ENCODE measurements at places on chromosomes 3 and 15.

DNA sequence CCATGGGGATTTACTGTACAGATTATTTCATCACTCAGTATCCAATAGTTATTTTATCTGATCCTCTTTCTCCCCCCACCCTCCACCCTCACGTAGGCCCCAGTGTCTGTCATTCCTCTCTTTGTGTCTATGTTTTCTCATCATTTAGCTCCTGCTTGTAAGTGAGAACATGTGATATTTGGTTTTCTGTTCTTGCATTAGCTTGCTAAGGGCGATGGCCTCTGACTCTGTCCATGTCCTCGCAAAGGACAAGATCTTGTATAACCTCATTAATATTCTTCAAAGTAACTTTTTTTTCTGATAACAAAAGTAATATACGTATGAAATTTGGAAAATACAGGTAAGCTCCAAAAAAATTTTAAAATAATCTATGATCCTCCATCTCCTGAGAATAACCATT, 67.4 kb downstream of the MAP3K13 start:
- DNase-seq: no peak

GRCh38 chr3:53153980-53154379, 7.0 kb upstream of the PRKCD start:
- DNase-seq: no peak

DNA sequence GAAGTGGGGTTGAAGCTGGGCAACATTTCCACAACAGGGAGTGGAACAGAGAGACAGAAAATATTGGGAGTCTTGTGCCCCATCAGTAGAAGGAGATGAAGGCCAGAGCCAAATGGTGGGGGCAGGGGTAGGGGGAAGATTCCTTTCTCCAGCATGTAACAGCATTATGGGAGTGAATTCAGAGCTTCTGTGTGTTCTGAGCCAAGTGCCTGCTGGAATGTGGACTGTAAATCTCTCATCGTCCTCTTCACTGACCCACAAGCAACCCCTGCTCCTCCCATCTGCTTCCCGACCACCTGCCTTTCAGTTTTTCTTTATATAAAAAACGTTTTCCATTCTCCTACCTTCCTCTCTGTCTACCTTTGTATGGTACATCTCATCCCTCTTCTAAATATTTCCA, 344.2 kb upstream of the TPRG1 start:
- DNase-seq: no peak

DNA sequence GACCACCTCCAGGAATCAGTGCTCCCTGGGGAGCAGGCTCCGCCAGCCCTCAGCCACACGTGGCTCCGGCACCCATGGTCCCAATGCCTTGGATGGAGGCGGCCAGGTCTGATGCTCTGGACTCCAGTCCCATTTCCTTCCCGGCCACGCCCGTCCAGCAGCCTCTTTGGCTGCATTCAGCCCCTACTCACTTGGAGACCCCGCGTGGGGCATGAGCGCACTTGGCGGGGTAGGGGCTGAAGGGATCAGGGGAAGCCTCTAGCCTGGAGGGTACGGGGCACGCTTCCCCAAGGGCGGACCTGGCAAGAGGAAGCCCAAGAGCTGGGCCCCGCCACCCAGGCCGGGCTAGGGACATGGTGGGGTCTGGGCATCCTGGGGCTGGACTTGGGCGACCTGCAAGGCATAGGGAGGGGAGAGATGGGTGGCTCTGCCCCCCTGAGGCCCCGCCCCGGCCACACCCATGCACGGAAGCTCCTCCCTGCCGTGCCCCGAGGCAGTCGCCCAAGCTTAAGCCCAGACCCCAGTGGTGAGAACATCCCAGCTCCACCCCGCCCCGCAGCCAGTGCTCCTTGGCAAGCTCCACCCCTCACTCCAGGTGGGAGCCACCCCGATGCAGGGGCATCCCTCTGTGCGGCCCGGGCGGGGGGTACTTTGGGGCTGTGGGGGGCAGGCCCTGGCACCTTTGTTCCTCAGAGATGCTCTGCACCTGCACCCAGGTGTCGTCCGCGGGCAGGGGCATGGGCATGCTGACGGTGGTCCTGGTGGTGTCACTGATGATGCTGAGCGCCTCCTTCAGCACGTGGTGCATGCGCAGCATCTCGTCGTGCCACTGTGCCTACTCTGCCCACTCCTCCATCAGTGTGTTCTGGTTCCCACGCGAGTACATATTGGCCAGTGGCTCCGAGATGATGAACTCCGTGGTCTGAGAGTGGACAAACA, 163.5 kb downstream of the GOLGA6L4 start:
- DNase-seq: peak; percentile 10

DNA sequence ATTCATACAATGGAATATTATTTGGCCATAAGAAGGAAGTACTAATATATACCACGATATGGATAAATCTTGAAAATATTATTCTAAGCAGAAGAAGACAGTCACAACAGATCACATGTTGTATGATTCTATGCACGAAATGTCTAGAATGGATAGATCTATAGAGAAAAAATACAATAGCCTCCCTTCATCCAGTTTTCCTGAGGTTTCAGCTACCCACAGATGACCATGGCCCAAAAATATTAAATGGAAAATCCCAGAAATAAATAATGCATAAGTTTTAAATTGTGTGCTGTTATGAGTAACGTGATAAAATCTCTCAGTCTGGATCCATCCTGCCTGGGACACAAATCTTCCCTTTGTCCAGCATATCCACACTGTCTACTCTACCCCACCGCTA, 162.2 kb upstream of the ST8SIA2 start:
- DNase-seq: no peak

GRCh38 chr3:110026421-110026820, 689.1 kb upstream of the DPPA4 start:
- DNase-seq: no peak

DNA sequence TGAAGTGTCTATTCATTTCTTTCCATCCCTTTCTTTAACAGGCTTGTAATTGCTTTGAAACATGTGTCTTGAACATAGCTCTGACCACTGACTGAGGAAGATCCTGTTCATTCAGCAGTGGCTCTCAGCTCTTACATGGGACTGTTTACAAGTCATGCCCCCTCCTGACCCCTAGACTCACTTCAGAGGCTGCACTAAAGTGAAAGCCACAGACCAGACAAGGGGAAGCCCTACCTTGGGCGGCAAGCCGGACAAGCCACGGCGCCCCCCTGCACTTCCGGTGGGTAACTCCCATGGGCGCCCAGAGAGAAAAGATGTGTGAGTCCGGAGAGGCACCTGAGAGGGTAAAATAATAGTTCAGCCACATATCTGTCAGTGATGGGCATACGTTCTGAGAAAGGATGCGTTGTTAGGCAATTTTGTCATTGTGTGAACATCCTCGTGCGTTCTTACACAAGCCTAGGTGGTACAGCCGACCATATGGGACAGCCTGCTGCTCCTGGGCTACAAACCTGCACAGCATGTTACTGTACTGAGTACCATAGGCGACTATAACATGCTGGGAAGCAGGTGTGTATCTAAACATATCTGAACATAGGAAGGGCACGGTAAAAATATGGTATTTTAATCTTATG, 116.2 kb downstream of the CHSY1 start:
- no peak for DNase-seq

- DNase-seq: no peak
Measured at GRCh38 chr3:72151465-72152238, 366.7 kb upstream of the PROK2 start.

- no peak for DNase-seq
Measured at GRCh38 chr3:56629451-56629850, 53.6 kb downstream of the TASOR start.

DNA sequence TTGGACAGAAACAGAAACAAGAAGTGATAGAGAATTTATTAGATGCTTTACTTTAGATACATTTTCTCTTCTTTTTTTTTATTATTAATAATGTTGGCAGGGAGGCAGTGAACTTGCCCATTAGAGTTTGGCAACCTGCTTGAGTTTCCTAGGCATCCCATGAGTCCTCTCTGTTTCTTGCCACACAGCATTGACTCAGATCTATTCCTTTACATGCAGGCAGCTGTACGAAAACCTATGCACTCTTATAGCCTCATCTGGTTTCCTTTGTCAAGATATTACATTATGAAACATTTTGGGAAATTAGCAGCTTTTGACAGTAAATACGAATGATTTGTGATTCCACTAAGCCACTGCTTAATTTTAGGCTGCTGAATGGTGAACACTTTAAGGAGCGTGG, 23.3 kb downstream of the IL1RAP start:
- DNase-seq: no peak

- DNase-seq: no peak
Measured at GRCh38 chr3:136958939-136959338, 1.2 kb downstream of the IL20RB start.

- no peak for DNase-seq
Measured at GRCh38 chr3:121545049-121545573, 677 bp downstream of the POLQ start.

DNA sequence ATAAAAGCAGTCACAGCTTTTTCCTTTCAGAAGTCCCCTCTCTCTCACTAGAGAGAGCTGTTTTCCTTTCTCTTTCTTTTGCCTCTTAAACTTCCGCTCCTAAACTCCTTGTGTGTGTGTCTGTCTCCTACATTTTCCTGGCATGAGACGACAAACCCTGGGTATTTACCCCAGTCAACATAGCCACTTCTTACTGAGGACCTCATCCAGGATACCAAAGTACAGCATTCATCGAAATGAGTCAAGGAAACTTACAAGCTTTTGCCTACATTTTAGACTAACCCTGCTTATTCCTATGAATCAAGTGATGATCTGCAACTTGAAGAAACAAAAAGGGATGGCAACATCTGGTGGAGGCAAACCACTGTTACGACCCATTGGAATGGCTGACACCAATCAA, 16.7 kb downstream of the PATL2 start:
- DNase-seq: no peak

GRCh38 chr15:40270246-40270995, 12.4 kb downstream of the ANKRD63 start:
- DNase-seq: no peak

DNA sequence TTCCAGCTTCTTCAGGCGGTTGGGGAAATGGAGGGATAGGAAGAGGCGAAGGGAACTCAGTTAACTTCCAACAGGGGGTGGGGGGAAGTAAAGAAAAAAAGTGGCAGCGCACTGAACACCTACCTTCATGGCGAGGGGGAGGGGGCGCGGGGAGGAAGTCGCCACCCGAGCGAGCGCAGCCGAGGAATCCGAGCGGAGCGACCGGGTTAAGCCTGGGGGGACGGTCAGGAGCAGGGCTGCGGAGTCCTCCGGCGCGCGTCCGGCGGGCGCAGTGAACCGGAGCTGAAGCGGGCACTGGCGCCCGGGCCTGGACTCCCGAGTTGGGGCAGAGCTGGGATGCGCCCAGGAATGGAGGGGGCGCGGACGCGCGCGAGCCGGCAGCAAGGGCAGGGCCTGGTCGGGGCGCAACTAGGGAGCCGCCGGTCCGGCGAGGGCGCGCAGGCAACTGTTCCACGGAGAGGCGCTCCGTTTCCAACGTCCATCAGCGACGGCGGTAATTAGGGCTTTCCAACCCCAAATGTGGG, at the start of gene WNT5A:
TSS of gene WNT5A (minus strand) at position 450 of the 524 bp plus-strand sequence. CDS start at position 129, 321 bp downstream.
- DNase-seq: peak; percentile 39

DNA sequence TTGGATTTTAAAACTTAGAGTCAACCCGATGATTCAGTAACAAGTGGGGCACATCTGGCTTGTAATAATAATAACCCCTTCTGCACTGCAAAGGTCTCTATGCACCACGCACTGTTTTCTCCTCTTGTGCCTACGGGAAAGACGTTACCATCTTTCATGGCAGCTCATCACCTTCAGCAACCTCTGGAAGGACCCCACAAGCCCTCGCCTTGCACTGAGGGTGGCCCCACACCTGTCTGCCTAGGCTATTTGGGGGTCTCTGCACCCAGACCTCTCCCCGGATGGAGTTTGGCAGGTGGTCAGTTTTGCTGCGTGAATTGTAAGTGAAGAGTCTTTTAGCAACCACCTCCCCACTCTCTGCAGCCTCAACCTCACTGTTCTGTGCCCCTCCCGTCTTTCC, 138.6 kb upstream of the MEF2A start:
- DNase-seq: no peak

- DNase-seq: no peak
Measured at GRCh38 chr15:60751985-60752952, 273.3 kb upstream of the ICE2 start.

- no peak for DNase-seq
Measured at GRCh38 chr15:59345326-59345725, 27.3 kb downstream of the MYO1E start.

DNA sequence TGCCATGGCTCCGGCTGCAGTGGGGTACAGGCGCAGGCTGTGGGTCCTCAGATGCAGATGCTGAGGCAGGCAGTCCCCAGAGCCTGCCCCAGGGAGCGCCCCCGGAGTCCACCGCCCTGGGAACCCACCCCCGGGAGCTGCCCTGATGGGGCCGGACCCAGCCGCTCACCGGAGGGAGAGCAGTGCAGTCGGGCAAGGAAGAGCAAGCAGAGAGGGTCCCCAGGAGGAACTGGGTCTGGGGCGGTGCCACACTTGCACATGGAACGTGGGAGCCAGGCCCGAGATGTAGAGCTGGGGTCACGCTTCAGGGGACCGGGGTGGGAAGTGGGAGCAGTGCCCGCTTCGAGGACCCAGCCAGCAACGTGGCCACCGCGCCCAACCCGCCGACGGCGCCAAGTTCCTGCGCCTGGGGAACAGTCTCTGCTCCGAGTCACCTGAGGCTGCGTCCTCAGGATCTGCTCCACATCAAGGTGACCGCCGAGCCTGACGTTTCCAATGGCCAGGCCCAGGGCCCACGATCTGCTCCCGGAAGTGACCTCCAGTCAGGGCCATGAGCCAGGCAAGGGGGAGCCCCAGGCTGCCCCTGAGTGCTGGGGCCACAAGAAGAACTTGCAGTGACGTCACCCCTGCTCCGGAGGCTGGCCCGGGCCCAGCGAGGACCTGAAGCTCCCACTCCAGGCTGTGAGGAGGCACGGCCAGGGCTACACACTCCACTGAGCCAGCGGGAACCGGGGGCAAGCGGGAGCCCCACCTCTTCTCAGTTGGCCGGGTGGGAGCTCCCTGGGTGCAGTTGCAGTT, 27.0 kb upstream of the TFG start:
- no peak for DNase-seq
